ENCODE measurements at places on chromosomes 16 and 17. TPM values are rescaled to one million over a fixed set of nuclear protein-coding genes. Genes with fewer than 3 reads are reported as not detected.

DNA sequence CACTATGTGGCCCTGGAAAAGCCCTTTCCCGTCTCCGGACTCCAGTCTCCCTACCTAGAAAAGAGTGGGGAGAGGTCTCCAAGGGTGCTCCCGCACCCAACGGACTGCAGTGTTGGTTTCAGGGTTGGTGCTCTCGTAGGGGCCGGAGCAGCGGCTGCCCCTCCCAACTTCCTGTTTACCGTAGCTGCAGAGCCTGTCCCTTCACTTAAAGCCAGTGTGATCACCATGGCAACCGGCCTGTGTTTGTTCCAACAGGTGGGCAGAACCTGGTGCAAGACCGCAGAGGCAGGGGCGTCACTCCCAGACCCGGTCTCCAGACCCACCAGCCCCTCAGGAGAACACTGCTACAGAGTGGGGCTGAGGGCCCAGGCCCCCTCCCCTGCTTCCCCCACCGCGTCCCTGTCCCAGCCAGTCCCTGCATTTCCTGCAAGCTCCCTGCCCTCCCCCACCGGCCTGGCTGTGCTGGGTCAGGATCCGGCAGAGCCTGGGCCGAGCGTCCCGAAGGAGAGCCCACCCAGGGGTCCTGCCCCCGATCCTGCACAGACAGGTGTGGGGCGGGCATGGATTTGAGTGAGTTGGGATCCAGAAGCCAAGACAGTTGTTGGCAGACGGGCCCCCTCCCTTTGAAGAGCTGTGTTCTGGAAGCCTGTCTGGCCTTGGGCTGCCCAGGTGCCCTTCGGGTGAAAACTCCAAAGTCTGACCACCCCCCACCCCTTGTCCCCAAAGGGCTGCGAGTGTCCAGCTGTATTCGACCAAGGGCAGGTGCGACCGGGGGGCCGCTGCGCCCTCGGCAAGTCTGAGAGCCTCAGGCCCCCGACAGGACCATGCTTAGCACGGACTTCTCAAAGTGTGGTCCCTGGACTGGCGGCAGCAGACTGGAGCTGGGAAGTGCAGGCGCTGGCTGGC, 1.5 kb upstream of the BAIAP3 start:
- DNase-seq = peak; percentile 83

DNA sequence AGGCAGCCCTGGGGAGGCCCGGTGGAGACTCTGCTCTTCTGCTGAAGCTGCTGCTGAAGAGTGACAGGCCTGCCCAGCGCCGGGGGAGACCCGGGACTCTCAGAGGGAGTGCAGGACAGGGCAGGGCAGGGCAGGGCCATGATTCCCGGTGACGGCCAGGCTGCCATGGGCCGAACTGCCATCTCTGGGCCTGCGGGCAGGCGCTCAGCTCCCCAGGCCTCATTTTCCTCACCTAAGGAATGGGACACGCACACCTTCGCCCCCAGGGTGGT, 22.6 kb upstream of the SSTR5 start:
- DNase-seq = no peak

DNA sequence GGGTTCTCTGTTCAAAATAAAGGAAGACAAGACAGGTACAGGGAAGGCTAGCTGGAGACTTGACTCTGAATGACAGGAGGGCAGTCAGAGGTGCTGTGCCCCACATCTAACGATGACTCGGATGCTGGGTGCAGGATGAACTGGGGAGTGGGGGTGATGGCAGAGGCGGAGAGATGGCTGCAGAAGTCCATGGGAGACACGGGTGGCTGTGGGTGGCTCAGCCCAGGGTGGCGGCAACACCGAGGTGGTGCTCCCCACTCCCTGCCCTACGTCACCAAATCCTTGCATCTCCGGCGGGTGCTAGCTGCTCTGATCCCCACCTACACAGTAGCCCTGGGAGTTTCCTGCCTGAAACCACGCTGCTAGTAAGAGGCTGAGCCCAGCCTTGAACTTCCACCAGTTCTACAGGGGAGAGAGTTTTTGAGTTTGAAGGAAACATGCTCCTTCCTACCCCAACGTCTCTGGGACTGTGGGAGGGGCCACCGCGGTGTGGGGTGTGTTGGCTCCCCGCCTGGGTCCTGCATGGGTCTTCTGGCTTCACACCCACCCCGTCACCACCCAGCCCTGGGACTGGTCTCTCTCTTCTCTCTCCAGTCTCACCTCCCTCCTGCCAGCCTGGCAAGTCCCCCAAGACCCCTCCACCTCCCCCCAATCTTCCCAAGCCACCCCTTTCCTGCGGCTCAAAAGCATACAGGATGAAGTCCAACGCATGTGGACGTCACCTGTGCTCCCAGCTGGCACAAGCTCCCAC, 4.5 kb downstream of the GSG1L start:
- no peak for DNase-seq

DNA sequence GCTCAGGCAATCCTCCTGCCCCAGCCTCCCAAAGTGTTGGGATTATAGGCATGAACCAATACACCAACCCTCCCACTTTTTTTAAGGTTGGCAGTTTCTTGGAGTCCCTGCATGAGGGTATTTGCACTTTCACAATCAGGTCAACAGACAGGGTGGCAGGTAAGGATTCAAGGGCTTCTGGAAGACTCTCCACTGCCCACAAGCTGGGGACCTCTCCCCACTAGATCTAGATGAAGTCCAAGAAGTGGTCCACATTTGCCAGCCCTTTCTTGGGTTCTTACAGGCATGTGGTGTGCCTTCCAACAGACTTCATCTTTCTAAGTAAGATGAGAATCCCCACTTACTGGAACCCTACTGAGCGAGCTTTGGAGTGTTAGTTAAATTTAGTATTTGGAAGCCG, 3.9 kb downstream of the ASB16 start:
- no peak for DNase-seq

- no peak for DNase-seq
Measured at GRCh38 chr17:32100971-32101631, 41.2 kb upstream of the RHOT1 start.

DNA sequence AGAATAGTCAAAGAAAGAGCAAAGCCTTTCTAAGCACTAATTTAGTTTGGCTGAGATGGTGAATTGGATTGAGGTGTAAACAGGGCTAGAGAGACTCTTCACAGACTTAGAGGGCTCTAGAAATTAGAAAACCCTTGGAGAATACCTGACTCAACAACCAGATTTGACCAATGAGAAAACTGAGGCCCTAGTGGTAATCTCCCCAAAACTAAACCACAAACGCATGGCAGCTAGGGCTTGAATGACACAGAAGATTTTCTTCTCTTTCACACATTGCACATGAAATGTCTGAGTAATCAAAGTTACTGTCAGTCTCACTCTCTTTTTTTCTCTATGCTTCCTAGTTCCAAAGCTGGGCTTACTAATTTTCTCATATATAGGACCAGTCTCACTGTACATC, 314.5 kb upstream of the KCNJ16 start:
- DNase-seq = no peak

GRCh38 chr17:41796121-41796895, 9.8 kb upstream of the JUP start:
- DNase-seq = no peak

DNA sequence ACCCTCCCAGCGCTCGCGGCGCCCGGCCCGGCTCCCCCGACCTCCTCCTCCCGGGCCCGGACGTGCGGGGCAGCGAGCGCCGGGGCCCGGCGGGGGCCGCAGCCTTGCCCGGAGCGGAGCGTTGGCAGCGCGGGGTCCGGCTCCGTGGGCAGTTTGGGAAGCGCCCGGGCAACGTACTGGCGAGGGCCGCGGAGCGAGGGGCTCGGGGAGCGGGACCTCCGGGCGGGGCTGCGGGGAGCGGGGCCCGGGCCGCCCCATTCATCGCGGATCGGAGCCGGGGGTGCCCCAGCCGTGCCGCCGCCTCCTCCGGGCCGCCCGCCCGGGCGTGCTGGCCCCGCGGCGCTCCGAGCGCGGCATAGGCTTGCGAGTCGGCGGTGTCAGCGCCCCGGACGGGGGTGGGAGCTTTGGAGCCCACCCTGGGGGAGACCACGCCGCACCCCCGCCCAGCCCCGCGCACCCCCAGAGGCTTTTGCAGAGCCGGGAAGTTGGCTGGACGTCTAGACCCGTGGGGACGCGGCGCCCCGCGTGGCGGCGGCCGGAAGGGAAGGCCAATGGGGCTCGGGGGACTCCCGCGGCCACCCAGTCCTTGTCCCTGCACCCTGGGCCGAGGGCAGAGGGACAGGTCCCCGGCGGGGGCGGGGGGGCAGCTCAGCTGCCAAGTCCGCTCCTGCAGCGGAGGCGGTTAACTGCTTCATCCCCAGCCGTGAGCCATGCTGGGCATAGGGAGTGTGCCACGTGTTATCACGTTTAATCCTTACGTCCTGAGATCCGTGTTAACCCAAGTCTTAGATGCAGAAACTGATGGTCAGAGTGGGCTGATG, 852 bp downstream of the ZNF469 start:
- DNase-seq = peak; percentile 58

GRCh38 chr17:42342242-42343008, 45.8 kb downstream of the STAT3 start:
- no peak for DNase-seq

DNA sequence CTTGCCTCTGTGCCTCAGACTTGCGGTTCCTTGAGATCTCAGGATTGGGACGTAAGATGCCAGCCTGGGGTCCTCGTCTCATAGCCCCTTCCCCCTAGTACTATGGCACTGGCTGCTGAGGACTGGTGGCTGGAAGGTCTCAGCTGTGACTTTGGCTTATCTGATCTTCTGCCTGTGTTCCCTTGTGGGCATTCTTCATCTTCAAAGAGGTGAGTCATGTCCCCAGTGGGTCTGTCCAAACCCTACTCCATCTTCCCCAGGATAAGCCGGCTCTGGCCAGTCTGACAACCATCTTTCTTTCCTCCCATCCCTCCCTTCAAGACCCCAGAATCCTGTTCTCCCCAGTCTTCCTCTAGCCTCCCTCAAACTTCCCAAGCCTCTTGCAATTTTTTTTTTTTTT, 3.6 kb downstream of the CD19 start:
- no peak for DNase-seq

DNA sequence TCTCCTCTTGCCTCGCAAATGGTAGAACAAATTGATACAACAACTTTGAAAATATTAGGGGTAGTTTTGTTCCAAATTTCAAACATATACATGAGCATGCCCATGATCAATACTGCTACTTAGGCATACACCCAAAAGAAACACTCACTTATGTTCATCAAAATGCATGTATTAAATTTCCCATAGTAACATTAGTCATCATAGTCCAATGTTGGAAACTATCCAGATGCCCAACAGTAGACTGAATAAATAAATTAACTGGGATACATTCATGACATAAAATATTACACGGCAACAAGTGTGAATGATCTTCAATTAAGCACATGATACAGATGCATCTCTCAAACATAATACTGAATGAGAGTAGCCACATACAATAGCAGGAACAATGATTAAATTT, 391.6 kb downstream of the CDH11 start:
- no peak for DNase-seq

- no peak for DNase-seq
Measured at GRCh38 chr16:9300252-9300651, 208.8 kb downstream of the HAPSTR1 start.

GRCh38 chr16:22188595-22189442, 17.3 kb upstream of the EEF2K start:
- peak; percentile 65 for DNase-seq

DNA sequence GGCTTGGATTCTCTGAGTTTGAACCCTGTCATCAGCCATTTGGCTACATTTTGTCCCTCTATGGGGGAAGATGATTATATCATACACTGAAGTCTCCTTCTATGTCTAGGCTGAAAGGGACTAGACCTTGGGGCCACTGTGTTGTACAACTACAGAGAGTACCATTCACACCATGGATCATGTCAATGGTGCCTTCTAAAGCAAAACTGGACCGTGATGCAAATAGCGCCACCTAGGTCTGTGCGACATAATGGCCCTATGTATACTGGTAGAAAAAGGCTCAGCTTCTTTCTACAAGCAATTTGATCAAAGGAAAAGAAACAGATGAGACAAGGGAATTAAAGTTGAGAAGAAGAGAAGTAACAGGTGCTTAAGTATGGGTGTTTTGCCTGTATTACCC, 100.7 kb downstream of the LYRM1 start:
- no peak for DNase-seq

DNA sequence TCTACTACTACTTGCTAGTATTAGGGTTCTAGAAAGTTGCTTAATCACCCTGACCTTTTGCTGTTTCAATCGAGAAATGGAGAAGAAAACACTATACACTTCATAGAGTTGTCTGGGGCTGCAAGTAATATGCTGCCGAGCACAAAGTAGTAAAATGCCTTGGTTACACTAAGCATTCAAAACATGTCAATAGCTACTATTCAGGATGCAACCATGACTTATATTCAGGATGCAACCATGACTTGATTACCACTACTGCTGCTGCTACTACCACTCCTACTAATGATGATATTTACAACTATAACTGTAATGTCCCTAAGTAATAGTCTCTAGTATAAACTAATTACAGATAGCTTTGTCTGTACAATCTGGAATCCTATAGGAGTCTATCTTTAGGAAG, 35.3 kb downstream of the ADAMTS18 start:
- no peak for DNase-seq

GRCh38 chr16:10078541-10078949, 103.7 kb downstream of the GRIN2A start:
- DNase-seq = no peak

DNA sequence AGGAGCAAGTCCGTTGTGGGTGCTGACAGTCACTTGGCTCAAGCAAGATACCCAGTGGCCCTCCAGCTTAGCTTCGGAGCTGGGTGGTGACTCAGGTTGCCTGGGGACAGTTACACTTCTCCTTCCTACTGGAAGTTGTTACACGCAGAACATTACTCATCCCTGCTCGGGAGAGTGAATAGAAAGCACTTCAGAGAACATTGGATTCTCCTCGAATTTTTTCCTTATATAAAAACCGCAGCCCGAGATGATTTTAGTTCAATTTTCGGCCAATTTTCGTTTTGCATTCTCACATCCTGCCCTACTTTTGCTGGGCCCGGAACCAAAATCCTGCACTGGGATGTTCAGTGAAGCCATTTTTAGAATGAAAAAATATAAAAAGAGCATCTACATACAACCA, 99.7 kb downstream of the ELAC2 start:
- DNase-seq = no peak

The TNFSF12 gene
- 34.6 TPM for total RNA-seq

The SLFN12L gene
- 0.19 TPM for total RNA-seq

The PTGES3L gene
- 50.6 TPM for total RNA-seq

The TBC1D3C gene
- not detected for total RNA-seq

The ITGAD gene
- not detected for total RNA-seq

The UTP4 gene
- total RNA-seq = 24.1 TPM

The KIF2B gene
- total RNA-seq = not detected

The KRTAP3-2 gene
- not detected for total RNA-seq

The ITGA2B gene
- 0.62 TPM for total RNA-seq

The PABPN1L gene
- total RNA-seq = not detected

The SGCA gene
- 135 TPM for total RNA-seq

The BLMH gene
- total RNA-seq = 13.4 TPM

The TRIM65 gene
- total RNA-seq = 9.1 TPM
